Stimulated activated CD4-positive, alpha-beta T cell treated with anti-CD3 and anti-CD28 coated beads, Interleukin-1b, Interleukin-23, amount 100 ng/mL, for 24 hours (primary cell): ENCODE measurements at places on chromosomes 7 and 10.

DNA sequence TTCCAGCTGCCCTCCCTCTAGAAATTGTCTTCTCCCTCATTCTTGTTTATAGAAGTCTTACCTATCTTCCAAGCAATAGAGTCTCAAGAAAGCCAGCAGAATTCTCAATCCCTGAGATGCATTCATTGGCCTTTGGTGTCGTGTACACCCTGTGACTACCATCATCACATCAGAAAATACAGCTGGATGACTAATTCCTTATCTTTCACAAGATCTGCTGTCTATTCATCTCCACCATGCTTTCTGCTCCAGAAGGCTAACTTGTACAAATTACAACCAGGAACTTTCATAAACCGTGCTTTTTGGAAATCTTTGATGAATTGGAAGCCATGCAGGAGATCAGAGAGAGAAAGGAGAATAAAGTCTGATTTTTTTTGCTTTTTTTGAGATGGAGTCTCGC lies 1062.9 kb upstream of the GHITM start:
- DNase-seq = no peak

- DNase-seq = no peak
Observed at GRCh38 chr7:96004578-96004977, 232.2 kb downstream of the DYNC1I1 start.

GRCh38 chr7:134368851-134369544 lies 52.3 kb upstream of the SLC35B4 start:
- DNase-seq = no peak

DNA sequence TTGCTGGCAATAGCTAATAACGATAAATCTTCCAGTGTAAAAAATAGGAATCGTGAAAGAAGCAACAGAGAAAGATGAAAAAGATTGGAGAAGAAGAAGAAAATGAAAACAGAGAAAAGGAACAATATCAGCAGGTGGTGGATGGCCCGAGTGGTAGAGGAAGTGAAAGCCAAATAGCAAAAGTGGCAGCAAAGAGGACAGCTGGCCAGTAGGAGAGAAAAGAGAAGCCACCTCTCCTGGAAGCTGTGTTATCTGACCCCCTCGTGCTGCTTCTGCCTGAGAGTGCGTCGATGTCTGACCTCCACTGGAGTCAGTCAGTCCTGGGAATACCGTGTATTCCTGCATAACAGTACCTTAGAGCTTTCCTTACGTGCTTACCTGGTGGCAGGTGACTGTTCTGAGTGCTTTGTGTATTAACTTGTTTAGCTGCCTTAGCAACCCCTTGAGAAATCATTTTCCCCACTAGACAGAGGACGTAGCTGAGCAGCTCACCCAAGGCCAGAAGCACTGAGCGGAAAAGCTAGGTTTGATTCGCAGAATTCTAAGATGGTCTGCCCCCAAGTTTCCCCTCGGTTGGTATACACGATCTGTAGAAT lies 88.3 kb downstream of the CHN2 start:
- DNase-seq = no peak

- no peak for DNase-seq
Observed at GRCh38 chr10:79020015-79020491, 48.7 kb upstream of the ZMIZ1 start.

- DNase-seq = no peak
Observed at GRCh38 chr10:88118729-88119128, 255.3 kb downstream of the PTEN start.

- no peak for DNase-seq
Observed at GRCh38 chr10:110221721-110222261, 14.4 kb downstream of the MXI1 start.

GRCh38 chr7:27518561-27519350 lies 143.9 kb downstream of the HIBADH start:
- no peak for DNase-seq

- DNase-seq = no peak
Observed at GRCh38 chr7:18513343-18513742, 17.8 kb downstream of the HDAC9 start.

- DNase-seq = no peak
Observed at GRCh38 chr7:112079122-112079521, 127.1 kb downstream of the DOCK4 start.

DNA sequence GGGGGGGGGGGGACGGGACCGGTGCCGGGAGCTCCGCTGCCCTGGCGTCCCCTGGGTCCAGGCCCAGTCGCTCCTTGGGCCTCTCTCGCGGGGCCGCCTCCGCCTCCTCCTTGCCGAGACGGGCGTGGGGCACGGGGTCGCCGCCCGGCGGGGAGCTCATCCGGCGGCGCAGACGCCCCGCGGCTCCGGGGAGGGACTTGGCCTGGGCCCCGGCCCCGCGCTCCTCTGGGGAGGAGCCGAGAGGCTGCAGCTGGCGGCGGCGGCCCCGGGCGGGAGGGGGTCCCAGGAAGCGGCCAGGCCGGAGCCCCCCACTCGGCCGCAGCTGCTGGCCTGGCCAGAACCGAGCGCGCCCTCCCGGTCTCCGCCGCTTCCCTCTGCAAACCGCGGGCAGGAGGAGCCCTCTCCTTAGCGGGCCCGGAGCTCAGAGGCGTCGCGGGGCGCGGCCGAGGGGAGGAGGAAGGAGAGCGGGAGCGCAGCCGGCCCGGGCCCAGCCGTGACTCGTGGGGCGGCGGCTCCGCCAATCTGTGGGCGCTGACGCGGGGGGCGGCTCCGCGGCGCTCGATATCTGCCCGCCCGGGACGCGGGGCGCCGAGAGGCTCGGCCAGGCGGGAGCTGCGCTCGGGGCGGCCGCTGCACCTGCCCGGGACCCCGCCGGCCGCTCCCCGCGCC lies at the start of gene FAM20C:
FAM20C (plus strand) TSS at position 591 of the 669 bp plus-strand sequence. CDS start 629 bp downstream, outside the sequence.
- peak; percentile 33 for DNase-seq

GRCh38 chr7:117479225-117480054 lies at the start of gene CFTR:
TSS of gene CFTR (plus strand) at chr7:117480025. CDS start at chr7:117480095, 70 bp downstream.
- no peak for DNase-seq

GRCh38 chr10:70341016-70341415 lies 41.4 kb downstream of the LRRC20 start:
- DNase-seq = no peak

- peak; percentile 4 for DNase-seq
Observed at GRCh38 chr7:30348083-30348560, 63.7 kb downstream of the ZNRF2 start.

GRCh38 chr10:4074545-4075407 lies 289.8 kb upstream of the KLF6 start:
- DNase-seq = no peak

DNA sequence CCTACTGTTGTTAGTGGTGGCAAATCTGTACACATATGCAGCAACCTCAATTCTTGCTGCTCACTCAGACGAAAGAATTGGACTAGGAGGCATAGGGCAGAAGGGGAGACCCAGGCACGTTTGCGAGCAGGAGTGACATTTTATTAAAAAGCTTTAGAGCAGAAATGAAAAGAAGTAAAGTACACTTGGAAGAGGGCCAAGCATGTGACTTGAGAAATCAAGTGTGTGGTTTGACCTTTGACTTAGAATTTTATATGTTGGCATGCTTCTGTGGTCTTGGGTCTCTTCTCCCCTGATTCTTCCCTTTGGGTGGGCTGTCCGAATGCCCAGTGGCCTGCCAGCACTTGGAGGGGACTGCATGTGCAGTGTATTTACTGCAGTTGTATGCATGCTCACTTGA lies 205.5 kb upstream of the SEMA3D start:
- no peak for DNase-seq

DNA sequence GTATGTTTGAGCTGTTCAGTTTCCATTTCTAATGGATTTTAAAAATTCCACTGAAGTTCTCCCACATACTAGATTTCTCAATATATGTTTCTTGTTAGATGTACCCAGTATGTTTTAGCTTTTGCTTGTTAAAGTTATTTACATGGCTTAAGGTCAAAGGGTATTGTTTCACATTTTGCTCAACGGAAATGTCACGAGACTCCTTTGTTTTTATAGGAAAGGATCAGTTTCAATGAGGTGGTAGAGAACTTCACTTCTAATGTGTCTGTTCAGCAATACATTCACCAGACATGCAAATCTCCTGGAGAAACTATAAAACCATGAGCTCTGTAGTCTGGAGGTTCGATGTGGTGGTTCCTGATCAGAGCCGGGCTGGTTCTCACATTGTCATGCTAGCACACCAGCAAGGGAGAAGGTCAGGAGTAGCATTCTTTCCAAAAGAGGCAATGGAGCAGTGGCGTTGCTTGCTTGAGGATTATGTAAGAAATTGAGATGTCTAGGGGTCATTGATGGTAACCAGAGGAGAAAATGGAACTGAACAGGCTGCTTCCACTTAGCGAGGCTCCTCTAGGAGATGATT lies 114.0 kb downstream of the RAB18 start:
- no peak for DNase-seq

DNA sequence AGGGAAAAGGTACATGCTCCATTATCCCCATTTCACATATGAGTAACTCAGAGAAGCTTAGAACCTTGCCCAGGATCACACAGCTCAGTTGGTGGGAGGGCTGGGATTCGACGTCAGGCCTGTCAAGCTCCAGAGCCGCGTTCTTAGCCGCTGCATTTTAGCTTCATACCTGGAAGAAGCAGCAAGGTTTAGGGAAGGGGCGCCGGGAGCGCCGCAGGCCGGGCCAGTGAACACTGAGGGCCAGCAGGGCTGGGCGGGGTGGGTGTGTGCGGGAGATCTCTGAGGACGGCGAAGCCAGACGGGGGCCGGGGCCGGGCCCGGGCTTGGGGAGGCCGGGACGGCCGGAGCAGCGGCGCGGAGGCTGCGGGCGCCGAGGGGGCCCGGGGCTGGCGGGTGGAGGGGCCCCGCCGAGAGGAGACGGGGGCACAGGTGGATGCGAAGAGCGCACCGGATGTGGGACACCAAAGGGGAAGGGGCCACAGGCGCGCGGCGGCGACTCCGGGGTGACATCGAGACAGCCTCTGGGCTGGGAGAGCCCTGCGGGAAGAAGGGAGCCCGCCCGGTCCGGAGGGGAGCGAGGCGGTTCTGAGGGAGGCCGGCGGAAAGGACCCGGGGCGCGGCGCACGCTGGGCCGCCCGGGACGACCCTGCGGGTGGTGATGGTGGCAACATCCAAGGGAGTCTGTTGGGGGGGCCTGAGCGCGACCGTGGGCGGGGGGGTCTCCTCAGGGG lies 498 bp downstream of the NDST2 start:
- DNase-seq = peak; percentile 34

- no peak for DNase-seq
Observed at GRCh38 chr7:100124301-100125230, 2.2 kb upstream of the MBLAC1 start.

GRCh38 chr7:36852017-36852416 lies 127.7 kb upstream of the AOAH start:
- peak; percentile 11 for DNase-seq

- DNase-seq = no peak
Observed at GRCh38 chr7:29363636-29364425, 169.3 kb downstream of the CHN2 start.
